ENCODE measurements at places on chromosomes 5 and 9.

DNA sequence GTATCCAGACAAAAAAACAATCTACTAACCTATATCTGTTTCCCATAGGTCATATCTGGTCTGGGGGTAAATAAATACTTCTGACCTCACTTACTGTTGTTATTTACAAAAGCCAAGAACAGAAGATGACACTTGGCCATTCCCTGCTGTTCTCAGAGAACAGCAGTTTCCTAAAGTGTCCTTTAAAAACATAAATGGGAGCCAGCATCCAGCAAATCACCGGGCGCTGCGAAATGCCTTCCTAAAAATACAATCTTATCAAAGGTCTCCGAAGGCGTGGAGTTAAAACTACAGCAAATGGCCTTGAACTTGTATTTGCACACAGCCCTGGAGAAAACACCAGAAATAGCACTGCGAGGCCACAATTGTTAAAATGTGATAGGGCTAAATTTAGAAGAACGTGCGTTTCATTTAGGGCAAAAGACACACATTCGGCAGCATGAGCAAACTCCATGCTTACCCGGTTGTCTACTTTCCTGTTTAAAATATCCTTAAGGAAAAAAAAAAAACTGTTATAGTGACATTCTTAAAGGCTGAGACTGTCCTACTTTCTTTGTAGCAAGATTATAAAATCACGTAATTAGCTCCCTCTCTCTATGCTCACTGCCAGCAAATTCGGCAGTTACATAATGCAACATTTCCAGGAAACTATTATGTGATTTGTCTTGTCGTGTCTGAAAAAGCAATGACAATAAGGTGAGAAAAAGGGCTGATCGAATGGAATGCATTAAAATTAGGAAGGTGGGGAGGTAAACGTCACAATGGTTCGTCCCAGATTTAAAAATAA lies 1.5 kb downstream of the NFIL3 start:
- no peak for DNase-seq

DNA sequence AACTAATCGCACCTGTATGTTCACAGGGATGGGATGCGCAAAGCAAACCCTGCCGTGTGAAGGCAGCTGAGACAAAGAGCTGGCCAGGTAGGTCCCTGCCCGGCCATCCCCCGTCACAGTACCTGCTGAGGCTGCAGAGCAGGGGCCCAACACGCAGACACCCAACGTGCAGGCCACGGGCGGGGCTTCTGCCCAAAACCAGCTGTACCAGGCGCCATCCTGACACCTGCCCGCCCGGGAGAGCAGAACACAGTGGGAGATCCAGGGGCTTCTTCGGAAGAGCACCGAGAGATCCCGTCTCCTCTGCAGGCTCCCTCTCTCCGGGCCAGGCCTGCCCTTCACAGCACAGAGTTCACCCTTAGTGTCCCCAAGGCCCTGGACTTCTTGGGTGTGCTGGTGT lies 28.4 kb downstream of the ABO start:
- no peak for DNase-seq

- no peak for DNase-seq
These were observed 210.0 kb downstream of the AUH start for GRCh38 chr9:91151718-91152095.

- DNase-seq: no peak
These were observed 73.2 kb downstream of the WDR41 start for GRCh38 chr5:77418601-77419581.

- no peak for DNase-seq
These were observed 346.5 kb downstream of the SPOCK1 start for GRCh38 chr5:137152616-137153015.

- no peak for DNase-seq
These were observed 591.5 kb downstream of the RAB3C start for GRCh38 chr5:59174248-59174844.

- peak; percentile 47 for DNase-seq
These were observed 14.3 kb upstream of the POU5F2 start for GRCh38 chr5:93755716-93756115.

All from ELF-1 (cell line).